ENCODE measurements at places on chromosomes 2 and 18.

DNA sequence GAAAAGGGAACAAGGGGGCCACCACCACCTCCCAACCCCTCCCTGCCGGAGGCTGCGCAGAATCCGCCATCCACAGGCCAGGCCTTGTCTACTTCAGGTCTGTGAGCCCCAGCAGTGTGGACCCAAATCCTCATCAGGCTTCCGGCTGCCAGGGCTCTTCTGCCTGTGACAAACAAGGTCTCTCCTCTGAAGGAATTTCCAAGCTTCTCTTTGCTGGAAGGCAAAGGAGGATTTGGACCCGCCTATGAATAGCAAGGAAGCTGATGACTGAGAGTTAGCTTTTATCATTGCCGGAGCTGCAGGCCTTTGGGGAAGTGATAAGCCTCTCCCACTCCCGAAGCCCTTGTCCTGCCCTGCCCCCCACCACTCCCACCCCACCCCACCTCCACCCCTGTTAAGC lies 93.7 kb upstream of the SH3BP4 start:
- DNase-seq = no peak

- no peak for DNase-seq
These were observed 1.1 kb upstream of the GAL3ST2 start for GRCh38 chr2:241775223-241776177.

DNA sequence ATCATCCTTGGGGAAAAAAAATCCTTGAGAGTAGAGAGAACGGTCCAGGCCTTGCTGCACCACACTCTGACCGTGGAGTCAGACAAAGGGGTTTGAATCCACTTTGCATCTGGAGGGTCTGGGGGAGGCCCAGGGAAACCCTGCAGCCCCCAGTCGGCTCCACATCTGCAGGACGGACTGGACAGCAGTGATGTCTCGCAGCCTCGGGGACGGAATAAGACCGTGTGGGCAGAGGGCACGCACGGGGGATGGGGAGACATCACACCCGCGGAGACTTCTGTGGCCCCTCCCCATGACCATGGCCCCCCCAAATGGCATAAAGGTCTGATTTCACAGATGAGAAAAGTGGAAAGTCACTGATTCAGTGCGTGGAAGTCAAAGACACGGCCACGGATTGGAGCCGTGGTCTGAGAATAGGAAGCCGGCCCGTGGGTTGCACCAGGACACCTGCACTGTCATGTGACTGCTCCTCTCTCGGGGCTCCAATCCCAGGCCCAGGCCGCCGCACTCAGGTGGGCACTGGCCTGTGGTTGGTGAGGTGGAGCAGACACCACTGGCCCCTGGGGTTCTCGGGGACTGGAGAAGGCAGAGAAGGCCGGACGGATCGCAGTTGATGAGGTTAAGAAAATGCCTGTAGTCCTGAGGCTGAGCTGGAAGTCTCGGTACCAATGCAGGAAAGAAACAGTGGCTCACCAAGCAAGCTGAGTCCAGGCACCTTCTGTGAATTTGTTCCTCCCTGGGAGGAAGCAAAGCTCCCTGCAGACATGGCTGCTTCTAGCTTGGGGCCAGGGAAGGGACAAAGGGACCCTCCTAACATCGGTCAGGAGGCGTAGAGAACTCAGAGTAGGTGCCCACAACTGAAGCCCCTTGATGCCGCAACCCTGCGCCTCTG lies 61.8 kb downstream of the RTP5 start:
- no peak for DNase-seq

DNA sequence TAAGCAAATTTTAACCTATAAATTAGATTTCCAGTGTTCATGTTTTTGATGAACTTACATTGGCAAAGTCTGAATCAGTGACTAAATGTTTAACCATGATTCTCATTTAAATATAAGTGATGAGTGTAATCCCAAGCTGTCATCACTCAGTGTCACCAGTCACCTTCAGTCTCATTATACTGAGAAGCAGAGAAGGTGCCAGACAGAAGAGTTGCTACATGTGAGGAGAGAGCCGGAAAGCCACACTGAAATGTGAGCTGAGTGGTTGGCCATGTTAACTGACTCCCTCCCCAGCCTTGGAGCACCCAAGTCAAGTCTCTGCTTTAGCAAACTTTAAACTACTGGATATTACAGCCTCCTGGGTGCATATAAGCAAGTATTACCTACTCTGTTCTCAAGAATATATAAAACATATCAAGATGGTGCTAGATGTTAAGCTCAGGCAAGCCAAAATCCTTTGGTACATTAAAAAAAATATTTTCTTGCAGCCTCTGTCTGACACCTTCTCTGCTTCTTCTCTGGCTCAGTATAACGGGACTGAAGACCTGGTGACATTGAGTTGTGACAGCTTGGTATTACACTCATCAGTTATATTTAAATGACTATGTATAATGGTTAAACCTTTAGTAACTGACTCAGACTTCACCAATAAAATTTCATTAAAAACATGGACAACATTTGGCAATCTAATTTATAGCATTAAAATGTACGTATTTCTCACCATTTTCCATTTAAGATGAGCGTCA lies 75.8 kb upstream of the MAP3K20 start:
- DNase-seq = no peak

- no peak for DNase-seq
These were observed 52.3 kb downstream of the PAPOLG start for GRCh38 chr2:60808330-60808801.

- DNase-seq = no peak
These were observed 331.5 kb downstream of the HRH4 start for GRCh38 chr18:24791751-24792545.

- DNase-seq = no peak
These were observed 278.0 kb upstream of the ID2 start for GRCh38 chr2:8403876-8404275.

DNA sequence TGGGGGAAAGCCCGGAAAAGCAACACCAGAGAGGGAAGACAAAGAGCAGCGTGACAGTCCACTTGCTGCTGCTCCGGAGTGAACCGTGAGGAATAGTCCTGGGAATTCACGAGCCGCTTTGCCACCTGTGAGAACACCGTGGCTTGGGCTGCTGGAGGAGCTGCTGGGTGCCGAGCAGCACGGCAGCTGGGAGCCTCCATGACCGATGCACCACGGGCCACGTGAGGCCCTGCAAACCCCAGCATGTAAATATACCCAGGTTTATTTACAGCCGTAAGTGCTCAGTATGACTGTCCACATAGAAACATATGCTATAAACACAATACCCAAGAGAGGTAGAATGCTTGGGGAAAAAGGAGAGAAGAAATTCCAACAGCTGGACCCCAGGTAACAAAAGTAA lies 65.1 kb downstream of the SMIM21 start:
- no peak for DNase-seq

DNA sequence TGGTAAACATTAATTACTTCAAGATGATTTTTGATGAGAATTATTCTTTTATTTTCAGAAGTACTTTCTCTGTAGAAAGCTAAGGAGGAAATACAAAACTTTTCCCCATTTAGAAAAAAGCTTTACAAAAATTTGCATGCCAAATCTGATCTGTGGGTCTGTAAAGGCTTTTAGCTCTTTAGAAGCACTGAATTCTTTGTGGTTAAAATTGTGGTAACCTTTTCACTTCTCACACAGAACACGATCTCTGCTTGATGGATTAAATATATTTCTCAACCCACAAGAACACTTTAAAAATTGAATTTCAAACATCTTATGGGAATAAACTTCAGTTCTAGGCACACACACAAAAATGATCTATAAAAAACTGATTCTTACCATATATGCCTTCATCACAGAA lies 63.7 kb downstream of the VIL1 start:
- no peak for DNase-seq

DNA sequence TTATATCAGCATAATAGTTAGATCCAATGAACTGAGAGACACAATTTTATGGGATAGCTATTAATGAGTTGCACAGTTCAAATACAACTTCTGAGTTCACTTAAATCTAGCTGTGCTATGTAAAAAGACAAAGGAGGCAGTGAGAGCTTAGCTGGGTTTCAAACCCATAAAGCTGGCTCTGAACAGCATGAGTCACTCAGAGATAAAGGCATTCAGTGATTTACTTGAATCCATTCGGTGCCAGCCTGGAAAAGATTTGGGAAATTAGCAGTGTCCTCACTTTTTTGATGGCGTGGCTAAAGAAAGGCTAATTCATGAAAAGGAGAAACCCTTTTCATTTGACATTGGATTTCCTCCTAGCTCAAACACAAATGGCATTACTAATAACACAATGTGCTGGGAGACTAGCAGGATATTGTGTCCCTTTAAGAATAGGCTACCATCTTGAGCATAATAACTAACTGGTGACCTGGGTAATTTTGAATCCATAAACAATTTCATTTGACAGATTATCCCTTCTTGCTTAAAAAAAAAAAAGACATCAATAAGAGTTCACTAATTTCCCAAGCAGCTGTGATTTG lies 98.4 kb upstream of the NEUROD1 start:
- DNase-seq = no peak

DNA sequence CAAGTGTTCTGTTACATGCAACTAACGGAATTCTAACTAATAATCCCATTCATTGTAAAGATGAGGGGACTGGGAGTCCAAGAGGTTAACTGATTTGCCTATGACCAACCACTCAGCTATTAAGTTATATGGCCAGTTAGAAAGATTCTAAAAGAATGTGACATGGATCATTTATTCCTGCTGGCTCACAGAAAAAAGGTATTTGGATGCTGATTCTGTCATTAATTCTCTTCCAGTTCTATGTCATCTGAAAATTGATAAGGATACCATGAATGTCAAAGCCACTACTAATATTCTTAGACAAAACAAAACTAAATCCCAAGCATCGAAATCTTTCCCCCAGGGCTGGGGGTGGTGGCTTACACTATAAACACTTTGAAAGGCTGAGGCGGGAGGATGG lies 41.2 kb upstream of the GORASP2 start:
- DNase-seq = no peak

- DNase-seq = no peak
These were observed 28.7 kb downstream of the SMAD2 start for GRCh38 chr18:47901624-47902362.

DNA sequence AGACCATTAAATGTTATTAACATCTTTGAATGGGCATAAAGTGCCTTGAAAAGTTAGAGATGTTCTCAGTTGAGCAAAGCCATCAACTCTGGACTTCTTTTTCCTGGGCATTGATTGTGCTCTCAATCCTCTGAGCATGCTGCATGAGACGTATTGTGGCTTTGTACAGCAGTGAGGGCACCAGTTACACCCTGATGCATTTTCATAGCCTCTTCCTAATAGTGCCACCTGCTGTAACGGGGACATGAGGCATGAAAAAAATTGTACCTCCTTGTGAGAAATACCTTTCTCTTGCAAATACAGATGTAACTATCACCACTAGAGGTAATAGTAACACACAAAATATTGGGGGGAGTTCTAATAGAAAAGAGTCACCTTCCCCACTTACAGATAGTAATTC lies 697.5 kb downstream of the TMEM182 start:
- peak; percentile 8 for DNase-seq

GRCh38 chr2:137991078-137991477 lies 26.8 kb downstream of the HNMT start:
- no peak for DNase-seq

DNA sequence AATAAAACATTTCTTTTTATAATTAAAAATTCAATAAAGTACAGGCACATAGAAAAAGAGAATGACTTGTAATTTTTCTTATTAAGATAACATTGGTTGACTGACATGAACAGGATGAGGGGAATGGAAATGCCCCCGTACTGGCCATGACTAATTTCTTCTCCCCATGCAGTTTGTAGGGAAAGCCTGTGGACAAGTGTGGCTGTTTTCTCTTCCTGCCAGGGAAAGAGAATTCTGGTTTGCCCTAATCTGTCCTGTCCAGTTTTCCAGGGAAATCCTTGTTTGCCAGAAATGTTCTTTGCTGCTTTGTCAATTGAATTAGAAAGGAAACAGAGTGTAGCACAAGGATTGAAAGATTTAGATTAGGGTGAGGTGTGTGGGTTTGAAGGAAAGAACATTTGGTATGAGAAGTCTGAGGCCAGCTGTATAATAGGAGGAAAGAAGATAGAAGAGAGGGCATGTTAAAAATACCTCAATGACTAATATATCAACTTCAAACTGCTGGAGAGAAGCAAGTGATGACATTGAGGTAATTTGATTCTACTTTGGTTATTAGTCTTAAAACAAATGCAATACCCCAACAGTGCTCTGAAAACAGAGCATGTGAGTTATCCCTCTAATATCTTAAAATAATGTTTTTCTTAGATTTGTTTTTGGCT lies 593.9 kb upstream of the ZNF804A start:
- no peak for DNase-seq

GRCh38 chr2:18614041-18614440 lies 24.7 kb upstream of the NT5C1B start:
- DNase-seq = no peak

GRCh38 chr18:40402052-40402451 lies 1553.0 kb upstream of the PIK3C3 start:
- no peak for DNase-seq

DNA sequence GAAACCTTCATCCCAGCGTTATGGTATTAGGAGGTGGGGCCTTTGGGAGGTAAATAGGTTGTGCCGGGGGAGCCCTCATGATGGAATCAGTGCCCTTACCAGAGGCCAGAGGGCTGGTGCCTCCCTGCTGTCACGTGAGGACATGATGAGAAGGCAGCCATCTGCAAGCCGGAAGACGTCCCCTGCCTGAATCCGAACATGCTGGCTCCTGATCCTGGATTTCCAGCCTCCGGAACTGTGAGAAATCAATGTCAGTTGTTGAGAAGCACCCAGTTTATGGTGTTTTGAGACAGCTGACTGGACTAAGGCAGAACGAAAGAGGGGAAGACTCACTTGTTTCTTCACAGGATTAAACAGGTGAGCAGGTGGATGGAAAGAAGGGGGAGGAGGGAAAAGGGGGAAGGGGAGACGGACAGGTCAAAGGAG lies 13.0 kb upstream of the KLF11 start:
- no peak for DNase-seq

GRCh38 chr2:26632624-26633185 lies 8.5 kb downstream of the CIB4 start:
- no peak for DNase-seq

- DNase-seq = no peak
These were observed 71.8 kb upstream of the CABLES1 start for GRCh38 chr18:23063502-23063901.

DNA sequence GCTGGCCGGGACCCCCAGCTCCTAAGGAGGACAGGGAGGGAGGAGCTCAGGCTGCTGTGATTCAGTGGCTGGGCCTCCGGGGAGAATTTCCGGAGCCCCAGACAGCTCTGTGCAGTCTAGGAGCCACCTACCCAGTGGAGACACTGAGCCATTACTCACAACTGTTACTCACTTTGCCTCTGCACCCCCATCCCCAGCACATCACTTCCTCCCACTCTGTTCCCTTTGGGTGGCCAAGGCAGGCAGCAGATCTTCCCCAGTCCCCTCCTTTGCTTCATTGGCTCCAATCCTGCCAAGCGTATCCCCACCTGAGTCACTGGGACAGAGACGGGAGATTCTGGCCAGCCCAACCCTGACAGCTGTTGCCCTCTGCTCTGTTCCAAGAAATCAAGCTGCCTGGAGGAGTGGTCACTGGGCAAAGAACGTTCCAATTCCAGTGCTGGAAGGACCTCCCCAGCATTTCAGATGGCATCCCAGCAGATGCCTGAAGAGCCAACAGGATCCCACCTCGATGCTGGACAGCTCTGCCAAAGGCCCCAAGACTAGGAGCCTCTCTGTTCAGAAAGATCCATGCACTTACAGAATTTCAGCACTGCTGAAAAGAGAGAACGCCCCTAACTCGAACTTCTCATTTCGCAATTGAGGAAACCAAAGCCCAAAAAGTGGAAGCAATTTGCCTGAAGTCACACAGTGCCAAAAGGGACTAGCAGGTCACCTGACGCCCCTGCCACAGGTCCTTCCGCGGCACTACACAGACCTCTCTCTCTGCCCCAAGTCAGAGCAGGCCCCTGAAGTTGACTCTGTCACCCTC lies 68.3 kb downstream of the TNS1 start:
- DNase-seq = no peak

GRCh38 chr2:17540093-17540812 lies at the start of gene VSNL1:
Gene VSNL1 (plus strand): TSS chr2:17540696. CDS start chr2:17592075, 51,379 bp downstream.
- peak; percentile 78 for DNase-seq

Measured in NCI-H1694 (cell line).